NCI-H1436 (cell line): ENCODE measurements at places on chromosomes 1 and 21.

DNA sequence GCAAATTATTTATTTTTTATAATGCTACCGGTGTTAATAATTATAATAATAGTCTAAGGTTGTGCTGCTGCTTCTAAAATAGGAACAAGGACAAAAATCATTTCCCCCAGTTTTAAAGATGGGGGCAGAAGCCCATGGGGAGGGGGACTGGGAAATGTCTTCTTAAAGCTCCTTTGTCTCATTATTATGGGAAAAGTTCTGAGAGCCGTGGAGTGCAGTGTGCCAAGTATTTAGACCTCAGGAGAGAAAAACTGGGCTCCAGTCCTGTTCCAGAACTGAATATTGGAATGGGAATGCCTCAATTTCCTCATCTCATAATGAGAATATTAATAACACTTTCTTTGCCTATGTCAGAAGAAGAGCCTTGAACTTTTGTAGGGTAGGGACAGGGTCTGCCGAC lies 40.9 kb upstream of the ATF3 start:
- DNase-seq, result no peak

DNA sequence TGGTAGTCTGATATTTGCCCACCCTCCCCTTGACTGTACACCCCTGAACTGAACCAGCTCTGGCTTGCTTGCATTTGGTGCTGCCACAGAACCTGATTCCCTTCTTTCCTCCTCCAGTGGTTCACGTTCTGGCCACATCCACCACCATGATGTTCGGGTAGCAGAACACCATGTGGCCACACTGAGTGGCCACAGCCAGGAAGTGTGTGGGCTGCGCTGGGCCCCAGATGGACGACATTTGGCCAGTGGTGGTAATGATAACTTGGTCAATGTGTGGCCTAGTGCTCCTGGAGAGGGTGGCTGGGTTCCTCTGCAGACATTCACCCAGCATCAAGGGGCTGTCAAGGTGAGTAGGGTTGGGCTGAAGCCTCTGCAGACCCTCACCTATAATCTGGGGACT lies 1.8 kb downstream of the CDC20 start:
- DNase-seq, result no peak

DNA sequence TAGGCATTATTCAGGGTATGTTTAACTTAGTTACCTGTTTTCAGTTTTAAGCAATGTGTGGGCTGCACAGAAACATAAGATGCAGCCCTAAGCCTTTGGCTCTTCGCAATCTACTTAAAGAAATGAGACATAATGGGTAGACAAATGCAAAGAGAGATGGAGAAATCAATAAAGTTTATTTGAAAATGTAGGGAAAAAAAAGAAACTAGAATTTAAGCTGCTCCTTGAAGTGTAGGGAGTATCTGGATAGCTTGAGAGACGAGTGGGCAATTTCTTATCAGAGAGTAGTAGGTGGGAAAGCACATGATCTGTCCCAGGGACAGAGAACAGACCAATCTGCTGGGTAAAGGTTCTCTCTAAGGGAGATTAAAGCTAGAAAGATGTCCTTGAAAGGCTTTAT lies 8.9 kb downstream of the WNT2B start:
- DNase-seq, result no peak

- DNase-seq, result no peak
These were observed 12.5 kb downstream of the PODN start for GRCh38 chr1:53074313-53075154.

GRCh38 chr1:75430526-75430925 lies 180.4 kb downstream of the SLC44A5 start:
- no peak for DNase-seq

GRCh38 chr1:220767312-220768125 lies 19.2 kb upstream of the MTARC1 start:
- no peak for DNase-seq

DNA sequence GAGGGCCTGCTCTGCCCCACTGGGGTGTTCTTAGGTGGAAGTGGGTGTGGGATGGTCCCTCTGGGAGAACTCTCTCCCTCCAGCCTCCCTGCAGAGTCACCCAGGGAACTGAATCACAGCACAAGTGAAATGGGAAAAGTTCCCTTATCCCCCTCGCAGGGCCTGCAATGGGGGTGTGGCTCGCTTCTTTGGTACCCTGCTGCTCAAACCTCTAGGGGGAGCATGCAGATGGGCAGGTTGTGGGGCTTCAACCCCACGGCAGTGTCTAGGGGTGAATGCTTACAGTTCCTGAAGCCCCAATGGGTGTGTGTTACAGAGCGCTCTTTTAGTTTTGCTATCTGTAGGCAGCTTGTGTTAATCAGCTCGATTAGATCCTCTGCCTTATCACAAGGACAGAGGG lies 59.0 kb upstream of the TINAGL1 start:
- no peak for DNase-seq
